Umbilical cord (tissue), 2 donors: ENCODE measurements at places on chromosomes 13 and 19.

- DNase-seq: no peak
Observed at GRCh38 chr13:89034015-89034414, 1362.8 kb downstream of the SLITRK5 start.

DNA sequence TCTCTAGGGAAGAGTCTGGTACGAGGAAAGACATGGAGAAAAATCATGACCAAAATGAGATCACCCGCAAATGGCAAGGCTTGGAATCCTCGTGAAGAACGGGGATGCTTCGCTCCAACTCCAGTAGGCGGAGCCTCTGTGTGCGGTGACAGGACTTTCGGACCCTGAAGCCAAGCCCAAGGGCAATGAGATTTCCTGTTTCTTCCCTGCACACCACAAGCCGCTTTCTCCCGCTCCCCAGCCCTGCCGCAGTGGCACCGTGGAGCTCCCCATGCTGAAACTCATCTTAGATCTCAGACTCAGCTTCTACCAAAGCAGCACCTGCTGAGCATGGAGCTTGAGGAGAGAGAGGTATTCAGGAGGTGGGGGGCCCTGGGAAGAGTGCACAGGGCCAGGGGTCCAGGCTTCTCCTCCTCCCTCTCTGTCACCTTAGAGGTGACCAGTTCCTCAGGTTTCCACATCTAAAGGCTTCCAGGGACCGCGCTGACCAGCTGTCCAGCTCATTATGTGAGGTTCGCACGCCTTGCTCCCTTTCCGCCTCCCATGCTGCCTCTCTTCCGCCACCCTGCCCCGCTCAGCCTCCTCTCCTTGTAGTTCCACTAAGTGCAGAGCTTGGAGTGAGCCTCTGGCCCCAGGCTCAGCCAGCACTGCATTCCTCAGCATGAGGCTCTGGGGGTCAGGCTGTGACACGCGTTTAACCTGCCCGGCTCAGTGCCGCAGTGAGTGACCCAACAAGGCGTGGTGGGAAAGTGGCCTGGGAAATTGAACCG, 153.8 kb upstream of the SOX1 start:
- no peak for DNase-seq

- no peak for DNase-seq
Observed at GRCh38 chr13:45086484-45086883, 33.8 kb upstream of the GTF2F2 start.

DNA sequence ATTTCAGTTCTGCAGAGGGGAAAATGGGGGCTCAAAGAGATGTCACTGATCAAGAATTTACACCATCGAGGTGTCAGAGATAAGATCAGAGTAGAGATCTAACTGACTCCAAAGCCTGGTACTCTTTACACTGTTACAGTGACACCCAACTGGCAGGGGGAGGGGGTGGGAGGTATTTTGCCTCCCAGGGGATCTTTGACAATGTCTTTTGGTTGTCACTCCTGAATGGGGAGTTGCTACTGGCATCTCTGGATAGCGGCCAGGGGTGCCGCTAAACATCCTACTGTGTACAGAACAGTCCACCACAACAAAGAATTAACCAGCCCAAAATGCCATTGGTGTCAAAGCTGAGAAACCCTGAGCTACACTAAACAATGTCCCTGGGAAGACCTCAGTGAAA, 3.1 kb downstream of the FPR3 start:
- DNase-seq: no peak

GRCh38 chr13:41064493-41064892, 3.2 kb downstream of the WBP4 start:
- DNase-seq: peak; percentile 28

DNA sequence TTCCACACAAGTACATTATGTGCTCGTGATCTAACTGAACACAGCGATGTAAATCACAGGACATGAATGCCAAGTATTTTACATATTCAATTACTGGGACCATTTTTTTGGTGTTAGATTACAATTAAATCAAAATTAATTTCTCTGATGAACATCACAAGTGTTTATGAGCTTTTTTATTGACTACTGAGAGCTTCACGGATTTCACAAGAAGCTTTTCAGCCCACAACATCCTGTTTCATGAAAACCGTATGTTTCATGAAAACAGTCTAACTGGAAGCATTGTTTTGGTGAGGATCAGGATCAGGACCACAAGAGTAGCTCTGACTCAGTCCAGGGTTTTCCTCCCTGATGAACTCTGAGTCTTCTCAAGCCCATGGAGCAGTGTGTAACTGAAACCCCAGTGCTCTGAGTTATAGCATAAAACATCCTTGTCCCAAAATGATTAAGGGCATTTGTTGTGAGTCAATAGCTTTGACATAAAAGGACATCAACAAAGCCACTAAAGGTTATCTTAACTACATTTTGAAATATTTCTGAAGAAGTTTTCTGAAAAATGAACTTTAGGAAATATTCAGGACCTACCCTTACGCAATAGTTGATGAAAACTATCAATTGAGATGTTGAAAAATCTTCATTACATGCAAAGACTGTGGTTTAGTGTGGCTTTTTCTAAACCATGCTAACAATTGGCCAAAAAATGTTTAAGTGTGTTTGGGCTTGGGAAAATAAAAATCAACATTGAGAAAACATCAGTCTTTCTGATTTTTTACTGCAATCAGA, 49.3 kb downstream of the UFM1 start:
- DNase-seq: peak; percentile 11

DNA sequence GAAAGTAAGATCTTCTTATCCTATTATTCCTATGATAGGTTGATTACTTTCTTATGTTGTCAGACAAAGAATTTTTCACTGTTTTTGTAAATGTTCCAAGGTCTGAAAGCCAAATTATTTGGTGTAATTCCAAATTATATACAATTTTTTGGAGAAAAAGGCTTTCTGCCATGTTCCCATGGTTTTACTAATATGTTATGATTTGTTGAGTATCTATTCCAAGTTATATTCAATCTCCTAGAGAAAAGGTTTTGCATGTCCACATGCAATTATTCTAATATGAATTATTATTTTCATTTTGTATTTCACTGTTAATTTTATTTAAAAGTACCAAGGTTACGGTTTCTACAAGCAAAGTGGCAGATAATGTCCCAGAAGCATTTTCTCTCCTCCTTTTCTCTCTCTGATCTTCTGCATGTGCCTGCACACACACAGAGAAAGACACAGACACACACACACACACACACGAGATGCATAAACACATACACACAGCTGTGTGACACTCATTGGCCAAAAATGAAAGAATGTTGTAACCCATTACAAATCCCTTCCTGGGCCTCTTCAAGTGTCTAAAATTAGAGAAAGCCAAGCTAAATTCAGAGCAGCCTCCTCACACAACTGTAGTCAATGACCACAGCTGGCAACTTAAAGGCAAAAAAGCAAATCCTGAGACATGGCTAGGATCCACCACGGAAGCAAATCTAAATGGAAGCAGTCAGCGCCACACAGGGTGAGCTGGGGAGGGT, 621.0 kb downstream of the EFNB2 start:
- DNase-seq: peak; percentile 39

GRCh38 chr13:114264886-114265611, 16.4 kb upstream of the UPF3A start:
- DNase-seq: no peak

- DNase-seq: no peak
Observed at GRCh38 chr19:47398707-47399597, 20.4 kb downstream of the MEIS3 start.

DNA sequence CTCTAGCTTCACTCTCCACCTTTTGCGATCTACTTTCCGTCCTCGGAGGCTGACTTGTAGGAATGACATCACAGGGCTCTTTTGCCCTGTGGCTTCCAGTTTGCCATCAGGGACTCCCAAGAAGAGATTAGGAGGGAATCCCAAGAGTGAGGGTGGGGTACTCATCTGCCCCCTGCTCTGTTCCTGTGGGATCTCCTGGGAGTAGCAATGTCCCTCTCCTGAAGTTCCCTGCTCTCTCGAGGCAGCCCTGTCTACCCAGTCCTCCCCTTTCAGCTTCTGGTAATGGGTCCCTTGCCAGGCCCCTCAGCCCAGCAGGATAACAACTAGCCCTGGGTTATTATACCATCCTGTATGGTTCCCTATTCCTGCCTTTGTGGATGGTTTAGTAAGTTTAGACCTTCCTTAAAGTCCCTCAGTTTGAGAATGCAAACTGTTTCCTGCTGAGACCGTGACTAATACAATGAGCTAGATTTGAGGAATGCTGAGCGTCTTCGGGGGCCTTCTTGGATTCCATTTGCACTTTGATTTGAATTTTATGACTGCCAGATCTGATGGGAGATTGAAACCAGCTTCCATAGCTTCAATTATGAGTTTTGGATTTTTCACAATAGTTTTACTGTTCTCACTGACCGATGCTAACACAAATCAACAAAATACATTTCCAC, 73.7 kb upstream of the IPO5 start:
- peak; percentile 36 for DNase-seq

GRCh38 chr13:99063952-99064351, 86.1 kb upstream of the DOCK9 start:
- DNase-seq: no peak

DNA sequence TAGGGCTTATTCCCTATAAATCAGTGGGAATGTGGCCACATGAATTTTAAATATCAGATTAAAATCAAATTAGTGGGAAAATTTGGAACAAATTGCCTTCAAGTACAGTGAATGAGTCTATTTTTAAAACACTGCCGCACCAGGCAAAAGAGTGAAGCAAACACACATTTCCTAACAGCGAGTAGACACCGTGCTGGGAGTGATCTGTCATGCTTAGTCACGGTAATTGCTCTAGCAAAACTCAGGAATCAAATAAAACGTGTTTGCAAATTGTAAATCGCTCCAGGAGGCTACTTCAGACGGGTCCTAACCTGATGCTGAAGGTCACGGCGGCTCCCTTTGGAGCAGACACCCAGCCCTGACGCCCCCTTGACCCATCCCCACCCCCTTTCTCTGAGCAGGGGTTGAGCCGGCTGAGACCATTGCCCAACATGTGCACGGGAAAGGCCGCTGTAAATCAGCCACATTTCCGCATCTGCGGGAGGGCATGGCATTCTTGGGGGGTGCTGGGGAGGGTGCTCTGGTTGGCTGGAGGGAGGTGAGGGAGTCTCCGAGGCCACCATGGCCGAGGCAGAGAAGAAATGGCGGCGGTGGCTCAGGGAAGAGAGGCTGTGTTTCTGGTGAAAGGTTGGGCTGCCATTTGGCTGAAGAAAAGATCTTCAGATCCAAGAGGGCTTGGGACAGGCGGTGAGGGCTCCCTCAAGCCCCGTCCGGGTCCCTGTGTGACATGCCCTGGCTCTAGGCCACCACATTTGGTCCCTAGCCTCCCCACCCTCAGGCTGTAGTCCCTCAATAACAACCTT, 8.9 kb downstream of the CEBPA start:
- peak; percentile 77 for DNase-seq

- DNase-seq: no peak
Observed at GRCh38 chr13:92530364-92530763, 696.2 kb upstream of the GPC6 start.

GRCh38 chr19:4149518-4150288, 3.7 kb upstream of the CREB3L3 start:
- DNase-seq: no peak

DNA sequence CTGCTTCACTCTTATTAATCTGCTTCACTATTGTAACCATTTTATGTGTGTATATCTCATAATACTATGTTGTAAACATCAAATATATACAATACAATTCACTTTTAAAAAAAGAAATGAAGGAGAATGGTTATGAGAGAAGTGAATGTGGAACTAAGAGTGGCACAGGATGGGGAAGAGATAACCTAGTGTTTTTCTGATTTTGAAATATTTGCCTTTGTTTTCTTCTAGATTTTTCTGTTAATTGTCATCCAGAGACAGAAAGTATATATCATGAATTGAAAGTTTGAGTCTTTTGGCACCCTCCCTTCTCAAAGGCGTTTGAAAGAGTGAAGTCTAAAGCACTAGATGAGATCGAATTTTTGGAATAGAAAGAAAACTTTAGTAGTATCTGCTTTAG, 2.8 kb downstream of the DNAJC3 start:
- DNase-seq: no peak

DNA sequence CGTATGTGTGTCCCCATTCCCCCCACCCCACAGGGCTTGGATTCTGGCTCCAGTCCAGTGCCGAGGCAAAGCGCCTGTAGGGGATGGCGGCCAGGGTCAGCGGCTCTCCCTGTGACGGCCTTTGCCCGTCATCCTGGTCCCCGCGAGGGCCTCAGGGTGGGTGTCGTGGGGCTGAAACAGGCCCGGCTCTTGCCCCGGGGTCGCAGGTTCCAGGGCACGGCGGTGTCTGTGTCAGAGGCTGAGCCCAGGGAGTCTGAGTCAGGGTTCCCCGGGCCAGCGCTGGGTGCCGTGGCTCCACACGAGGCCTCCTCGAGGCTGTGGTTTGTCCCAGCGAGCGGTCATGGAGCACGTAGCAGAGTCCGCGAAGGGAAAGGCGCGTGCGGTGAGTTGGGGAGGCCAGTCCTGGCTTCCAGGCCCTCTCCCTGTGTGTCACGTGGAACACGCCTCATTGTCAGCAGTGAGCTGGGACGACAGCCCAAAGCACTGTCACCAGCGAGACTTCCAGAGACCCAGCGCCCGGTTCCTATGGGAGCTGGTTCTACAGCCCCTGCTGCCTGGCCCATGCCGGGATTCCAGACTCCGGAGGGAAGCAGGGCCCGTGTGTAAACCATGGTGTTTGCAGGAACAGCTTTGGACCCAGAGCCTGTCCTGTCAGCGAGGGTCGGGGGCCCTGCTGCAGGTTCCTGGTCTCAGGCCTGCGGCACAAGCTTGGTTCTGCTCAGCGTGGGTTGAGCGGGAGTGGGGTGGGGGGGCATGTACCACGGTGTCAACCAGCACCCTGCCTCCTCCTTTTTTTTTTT, 13.4 kb downstream of the NCLN start:
- DNase-seq: no peak
